ENCODE measurements at places on chromosomes 12 and 14.
A peak's percentile ranks its signal among the peaks of the same experiment; 100 is the strongest.

DNA sequence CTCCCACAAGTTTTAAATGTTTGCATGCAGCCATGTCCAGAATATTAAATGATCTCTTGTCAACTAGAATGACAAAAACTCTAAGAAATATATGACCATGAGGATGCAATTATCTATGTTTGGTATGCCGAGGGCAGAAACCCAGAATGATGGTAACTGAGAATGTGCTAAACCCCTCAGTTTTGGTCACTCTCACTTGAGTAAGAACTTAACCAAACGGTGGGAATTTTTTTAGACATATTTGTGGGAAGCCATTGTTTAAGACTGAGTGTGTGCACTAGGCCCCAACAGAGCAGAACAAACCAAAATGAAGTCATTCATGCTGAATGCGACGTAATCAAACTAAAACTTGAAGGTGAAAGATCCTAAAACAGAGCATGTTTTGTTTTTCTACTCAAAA, 1927.9 kb upstream of the SEL1L start:
- DNase-seq = no peak

DNA sequence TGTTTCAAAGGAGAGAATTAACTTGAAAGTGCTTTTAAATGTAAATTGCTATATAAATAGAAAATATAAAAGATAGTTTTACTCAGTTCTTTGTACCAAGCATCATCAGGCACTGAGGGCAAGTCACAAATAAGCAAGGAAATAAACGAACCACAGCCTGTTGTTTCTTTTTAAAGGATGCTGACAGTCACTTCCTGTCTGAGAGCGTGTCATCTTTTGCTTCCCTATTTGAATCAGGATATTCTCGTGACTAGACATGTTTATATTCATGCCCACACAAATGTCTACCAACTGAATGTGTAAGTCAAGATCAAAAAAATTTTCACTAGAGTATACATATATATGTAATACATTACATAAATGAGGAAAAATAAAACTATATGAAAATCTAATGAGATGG, 31.4 kb upstream of the SLC2A13 start:
- no peak for DNase-seq

DNA sequence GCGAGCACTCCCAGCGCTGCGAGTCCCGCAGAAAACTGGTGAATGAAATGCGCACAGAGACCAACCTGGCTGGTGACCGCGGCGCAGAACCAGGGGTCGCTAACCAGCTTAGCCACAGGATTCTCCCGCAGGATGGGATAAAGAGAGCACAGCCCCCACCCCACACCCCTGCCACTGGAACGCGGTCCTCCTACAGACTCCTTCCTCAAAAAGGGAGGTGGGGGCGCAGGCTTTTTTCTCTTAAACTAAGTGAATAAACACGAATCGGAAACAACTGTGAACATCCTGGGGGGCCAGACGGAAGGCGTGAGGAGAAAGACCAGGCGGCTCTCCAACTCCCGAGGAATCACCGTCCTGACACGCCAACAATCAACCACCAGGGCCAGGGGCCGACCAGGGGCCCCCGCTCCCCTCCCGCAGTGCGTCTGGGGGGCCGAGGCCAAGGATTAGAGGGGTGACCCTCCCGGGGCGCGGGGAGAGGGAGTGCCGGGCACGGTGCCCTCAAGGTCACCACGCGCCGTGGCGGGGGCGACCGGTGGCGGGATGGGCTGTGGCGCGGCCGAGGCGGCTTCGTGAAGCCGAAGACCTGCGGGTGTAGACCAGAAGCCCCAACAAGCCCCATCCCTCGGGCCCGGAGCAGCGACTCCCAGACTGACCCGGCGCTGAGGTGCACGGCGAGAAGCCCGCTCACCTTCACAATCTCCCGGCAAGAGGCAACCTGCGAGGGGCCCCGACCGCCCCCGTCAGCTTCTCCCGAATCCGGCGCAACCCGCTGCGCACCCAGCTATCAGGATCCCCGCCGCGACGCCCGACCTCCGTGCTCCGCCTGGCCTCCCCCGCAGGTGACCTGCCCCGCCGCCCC, 704 bp downstream of the ATP2B1 start:
- DNase-seq = peak; percentile 42

DNA sequence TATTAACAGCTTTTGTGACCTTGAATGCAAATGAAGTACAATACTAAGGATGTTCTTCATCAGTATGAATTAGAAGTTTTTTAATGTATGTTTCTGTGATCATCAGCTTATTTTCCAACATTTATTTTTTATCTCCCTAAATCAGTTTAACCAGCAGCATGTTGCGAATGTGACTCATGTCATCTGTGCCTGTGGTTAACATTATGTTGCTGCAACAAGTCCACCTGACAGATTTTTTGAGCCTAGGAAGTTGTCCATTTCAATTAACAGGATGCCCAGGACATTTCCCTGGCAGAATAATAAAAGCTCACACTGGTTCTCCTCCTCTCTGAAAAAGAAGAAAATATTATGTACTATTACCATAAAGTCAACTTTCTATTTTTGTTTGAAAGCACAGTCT, 155.5 kb downstream of the SYT1 start:
- no peak for DNase-seq

DNA sequence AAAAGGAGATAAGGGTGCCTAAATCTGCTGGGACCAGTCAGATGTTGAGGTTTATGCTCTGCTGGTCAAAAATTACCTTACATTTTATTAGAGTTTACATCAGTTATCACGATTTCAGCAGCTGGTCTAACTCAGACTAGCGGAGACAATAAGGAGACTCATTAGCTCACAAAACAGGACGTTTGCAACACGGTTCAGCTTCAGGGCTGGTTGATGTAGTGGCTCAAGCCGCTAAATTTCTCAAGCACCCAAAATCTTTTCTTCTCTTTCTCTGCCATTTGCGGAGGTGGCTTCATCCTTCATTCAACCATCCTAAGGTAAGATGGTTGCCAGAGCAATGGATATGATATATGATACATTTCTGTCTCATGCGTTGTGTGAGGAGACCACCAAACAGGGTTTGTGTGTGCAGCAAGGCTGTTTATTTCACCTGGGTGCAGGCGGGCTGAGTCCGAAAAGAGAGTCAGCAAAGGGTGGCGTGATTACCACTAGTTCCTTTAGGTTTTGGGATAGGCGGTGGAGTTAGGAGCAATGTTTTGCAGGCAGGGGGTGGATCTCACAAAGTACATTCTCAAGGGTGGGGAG, 30.3 kb upstream of the CLIP1 start:
- DNase-seq = no peak

- DNase-seq = no peak
Observed at GRCh38 chr12:106227641-106228319, 20.0 kb downstream of the CKAP4 start.

- no peak for DNase-seq
Observed at GRCh38 chr14:33118668-33119067, 180.0 kb downstream of the NPAS3 start.

GRCh38 chr14:22400655-22401259, 188.3 kb downstream of the DAD1 start:
- no peak for DNase-seq

DNA sequence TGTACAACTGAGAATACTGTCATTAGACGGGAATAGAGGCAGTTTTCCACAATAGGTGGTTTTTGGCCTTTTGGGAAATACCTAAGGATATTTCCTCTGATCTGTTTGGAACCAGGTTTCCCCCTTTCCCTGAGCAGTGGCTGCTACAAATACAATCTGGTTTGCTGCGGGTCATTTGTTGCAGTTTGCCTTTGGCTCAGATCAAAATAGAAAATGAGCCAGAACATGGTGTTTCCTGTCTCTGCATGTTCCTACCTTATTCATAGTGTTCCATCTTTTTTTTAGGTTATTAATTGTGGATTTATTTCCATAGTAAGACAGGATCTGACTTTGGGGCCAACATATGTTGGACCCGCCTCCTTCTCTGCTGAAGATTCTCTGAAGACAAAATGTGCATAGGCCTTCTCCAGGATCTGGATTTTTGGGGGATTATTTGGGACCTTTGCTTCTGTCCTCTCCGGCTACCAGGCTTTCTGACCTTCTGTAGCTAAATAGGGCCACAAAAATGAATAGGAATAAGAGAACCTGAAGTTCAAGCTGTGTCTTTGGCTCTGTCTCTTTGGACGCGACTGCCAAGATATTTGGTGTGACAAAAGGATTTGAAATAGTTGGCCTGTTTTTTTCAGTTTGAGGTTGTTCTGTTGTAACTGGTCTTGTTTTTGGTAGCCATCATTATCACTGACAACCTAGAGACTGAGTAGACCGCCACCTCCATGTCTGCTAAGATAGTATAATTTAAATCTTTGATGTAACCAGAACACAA, 146.9 kb downstream of the PRKCH start:
- no peak for DNase-seq

DNA sequence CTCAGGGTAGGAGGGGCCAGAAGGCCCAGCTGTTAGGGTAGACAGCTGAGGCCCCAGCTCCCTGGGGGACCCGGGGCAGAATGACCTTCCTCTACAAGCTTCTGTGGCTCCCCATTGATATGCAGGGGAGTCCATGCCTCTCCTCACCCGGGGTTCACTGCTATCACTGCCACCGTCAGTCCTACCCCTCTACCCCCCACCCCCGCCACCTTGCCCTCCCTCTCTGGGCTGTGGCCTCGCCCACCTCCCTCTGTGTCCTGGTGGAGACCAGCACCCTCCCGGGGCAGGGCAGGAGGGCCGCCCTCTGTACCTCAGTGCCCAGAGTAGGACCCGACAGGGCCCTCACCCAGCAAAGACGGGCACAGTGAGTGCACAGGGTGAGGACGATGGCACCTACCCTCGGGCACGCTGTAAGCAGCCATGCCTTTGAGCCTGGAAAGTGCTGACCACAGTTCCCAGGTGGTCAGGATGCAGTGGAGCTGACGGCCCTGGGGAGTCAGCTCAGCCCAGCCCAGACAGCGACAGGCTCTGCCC, 88.4 kb upstream of the SFSWAP start:
- DNase-seq = no peak

- DNase-seq = no peak
Observed at GRCh38 chr12:88658009-88658408, 77.7 kb upstream of the KITLG start.

GRCh38 chr12:80634903-80635302, 72.5 kb upstream of the MYF6 start:
- DNase-seq = no peak

GRCh38 chr12:89040146-89040964, 311.9 kb downstream of the DUSP6 start:
- DNase-seq = no peak

DNA sequence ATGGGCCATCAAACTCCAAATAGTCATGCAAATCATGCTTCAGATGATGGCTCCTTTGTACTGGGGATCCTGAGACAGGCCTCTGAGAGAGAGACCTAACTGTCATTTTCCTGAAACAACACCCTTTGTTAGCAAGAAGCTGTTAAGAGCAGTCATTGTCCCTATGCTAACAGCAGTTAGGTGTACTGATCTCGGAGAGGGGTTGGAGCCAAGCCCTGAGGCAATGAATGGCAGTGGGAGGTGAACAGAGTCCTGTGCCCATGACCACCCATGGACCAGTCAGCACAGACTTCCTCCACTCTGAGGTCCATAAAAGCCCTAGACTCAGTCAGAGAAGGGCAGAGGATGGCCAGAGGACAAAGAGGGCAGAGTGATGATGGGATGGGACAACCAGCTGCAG, 747.6 kb upstream of the LRFN5 start:
- DNase-seq = no peak

DNA sequence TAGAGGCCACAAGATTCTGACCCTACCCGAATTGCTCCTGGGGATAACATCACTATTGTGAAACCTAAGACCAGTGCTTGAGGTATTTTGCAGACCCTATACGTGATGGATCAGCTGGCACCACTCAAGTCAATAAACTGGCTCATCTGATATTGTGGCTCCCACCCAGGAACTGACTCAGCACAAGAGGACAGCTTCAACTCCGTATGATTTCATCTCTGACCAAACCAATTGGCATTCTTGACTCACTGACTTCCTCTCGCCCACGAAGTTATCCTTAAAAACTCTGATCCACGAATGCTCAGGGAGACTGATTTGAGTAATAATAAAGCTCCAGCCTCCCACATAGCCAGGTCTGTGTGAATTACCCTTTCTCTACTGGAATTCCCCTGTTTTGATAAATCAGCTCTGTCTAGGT, 1036.1 kb upstream of the TMEM132C start:
- DNase-seq = no peak

DNA sequence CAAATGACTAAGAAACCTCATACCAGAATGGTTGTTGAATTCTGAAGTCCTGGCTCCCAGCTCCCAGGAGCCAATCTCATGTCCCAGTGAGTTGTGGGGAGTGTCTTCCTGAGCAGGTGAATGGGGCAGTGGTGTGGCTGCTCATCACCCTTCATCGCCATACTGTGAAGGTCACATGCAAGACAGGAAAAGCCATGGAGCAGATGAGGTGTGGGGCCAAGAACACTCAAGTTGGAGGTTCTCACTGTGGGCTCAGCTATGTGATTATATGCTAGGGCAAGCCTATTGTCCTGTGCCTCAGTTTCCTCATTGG, 16.6 kb upstream of the TSPAN11 start:
- no peak for DNase-seq

GRCh38 chr14:88003425-88003824, 1.5 kb upstream of the GPR65 start:
- no peak for DNase-seq

- DNase-seq = no peak
Observed at GRCh38 chr12:7784701-7785100, 4.5 kb upstream of the NANOG start.

DNA sequence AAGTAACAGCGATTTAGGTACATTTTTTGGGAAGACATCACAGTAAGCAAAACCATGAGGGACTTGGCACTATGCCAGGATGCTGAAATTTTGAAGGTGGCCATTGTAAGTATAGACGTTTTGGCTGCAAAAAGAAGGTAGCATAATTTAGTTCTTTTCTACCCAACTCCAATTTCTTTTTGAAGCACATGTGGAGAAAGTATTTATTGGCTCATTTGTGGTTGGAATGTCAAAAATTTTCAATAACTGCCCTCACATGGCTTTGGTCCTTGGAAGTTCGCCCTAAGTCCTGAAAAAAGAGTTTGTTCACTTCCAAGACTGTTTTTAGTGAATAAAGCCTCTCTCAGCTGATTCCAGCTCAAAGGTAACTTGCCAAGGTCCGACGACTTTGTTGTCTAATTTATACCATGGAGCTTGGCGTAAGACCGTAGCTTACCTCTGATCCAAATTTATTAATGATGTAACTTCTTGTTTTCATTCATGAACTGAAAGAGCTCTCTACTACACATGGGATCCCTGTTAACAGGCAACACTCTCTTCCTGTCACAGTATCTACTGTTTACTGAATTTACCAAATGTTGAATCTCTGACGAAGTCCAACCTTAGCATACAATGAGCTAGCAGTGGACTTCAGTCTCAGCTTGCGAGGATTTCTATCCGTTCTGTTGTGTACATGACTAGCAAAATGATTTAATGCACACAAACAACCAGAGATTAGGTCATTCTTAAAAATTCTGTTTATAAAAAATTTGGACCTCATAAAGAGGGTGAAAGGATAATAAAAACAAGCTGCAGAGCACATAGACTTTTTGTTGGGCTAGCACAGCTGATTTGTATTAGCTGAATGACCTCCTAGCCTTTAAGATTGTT, 49.0 kb downstream of the MSRB3 start:
- DNase-seq = no peak

GRCh38 chr12:50772470-50772869, 8.6 kb downstream of the ATF1 start:
- DNase-seq = no peak

GRCh38 chr12:93539821-93540220, 32.7 kb upstream of the SOCS2 start:
- DNase-seq = no peak

Data from NCI-H1105 (cell line).